Coronary artery (tissue), 2 donors: ENCODE measurements at places on chromosomes 5 and 9.

DNA sequence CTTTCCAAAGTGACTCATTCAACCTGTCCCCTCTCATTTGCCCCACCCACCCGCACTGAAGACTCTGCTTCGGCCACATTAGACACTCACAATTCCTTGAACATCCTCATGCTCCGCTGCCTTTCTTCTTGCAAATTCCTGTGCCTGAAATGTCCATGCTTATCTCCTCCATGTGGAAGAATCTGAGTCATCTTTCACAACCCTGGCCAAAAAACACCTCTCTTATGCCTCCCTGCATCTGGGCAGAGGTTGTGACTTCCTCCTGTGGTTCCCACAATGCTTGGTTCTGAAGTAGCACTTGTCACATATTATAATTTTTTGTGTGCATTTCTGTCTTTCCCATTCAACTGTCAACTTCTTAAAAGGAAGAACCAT lies 238.6 kb downstream of the ENC1 start:
- DNase-seq: no peak

DNA sequence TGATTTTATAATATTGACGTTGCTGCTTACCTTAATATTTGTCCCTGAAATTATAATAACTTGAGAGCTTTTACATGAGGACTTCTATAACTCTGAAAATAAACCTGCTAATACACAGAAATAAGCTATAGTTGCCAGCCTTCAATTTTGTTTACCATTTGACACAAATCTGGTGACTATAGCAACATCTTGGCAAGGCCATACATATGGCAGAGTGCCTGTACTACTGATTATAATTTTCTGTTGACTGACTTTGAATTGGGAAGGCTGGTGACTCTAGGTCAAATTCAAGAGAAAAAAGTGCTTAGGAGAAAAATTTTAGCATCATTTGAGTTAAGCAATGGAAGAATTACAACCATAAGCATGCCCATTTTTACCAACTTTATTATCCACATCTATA lies 581.4 kb upstream of the PTPRD start:
- DNase-seq: no peak

- no peak for DNase-seq
Observed at GRCh38 chr9:134984372-134985265, 66.9 kb upstream of the FCN1 start.

DNA sequence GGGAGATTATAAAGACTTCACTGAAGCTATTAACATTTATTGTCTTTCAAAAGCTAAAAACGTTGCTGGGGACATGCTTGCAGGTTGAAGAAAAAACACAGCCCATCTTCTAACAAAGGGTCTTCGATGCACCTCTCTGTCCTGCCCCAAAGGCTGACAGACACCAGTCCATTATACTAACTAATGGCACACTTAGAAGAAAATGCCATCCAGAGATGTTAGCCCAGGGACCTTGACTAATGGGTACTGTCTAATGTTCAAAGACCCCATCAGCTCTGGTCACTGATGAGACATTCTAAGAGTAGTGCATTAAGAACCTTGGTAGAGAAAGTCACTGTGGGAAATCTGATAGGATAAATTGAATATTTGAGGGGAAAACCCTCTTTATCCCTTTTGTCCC lies 124.9 kb downstream of the EBF1 start:
- no peak for DNase-seq

- no peak for DNase-seq
Observed at GRCh38 chr5:38404667-38405276, 146.4 kb downstream of the EGFLAM start.

GRCh38 chr5:168209997-168210396 lies 81.4 kb upstream of the WWC1 start:
- no peak for DNase-seq

GRCh38 chr9:91532325-91532724 lies 108.7 kb upstream of the NFIL3 start:
- no peak for DNase-seq

GRCh38 chr5:172626031-172626581 lies 15.0 kb upstream of the NEURL1B start:
- DNase-seq: no peak

DNA sequence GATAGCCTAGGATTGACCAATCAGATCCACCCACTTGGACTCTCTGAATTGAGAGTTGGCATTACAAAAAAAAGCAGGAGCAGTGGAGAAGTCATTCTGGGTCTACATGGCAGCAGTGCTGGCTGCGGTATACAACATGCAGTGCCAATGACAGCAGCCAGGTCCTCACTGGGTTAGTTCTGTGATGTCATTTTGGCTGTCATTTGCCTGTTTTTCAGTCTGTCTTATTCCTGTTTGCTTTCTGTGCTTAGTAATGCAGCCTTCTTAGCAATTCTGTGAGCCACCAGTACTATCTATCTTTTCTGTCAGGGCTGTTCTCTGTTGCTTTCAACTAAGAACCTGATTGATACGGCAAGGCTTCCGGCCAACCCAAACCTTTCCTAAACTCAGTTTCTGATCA lies 471.8 kb downstream of the BNC2 start:
- DNase-seq: no peak

GRCh38 chr9:105760053-105760452 lies 65.7 kb downstream of the TMEM38B start:
- DNase-seq: no peak

DNA sequence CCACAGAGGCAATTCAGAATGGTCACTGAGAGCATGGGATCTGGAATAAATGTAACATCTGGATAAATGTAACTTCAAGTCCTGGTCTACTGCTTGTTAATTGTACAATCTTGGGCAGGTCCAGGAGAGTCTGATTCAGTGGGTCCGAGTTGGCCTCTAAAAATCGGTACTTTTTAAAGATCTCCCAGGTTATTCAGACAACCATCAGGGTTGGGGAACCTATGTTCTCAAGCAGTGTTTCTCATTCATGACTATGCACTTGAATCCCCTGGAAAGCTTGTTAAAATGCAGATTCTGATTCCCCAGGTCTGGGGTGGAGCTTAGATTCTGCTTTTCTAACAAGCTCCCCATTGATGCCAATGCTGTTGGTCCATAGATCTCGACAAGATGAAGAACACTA lies 14.8 kb downstream of the ANXA1 start:
- DNase-seq: no peak

- DNase-seq: no peak
Observed at GRCh38 chr9:128286440-128286839, 10.4 kb downstream of the SWI5 start.

DNA sequence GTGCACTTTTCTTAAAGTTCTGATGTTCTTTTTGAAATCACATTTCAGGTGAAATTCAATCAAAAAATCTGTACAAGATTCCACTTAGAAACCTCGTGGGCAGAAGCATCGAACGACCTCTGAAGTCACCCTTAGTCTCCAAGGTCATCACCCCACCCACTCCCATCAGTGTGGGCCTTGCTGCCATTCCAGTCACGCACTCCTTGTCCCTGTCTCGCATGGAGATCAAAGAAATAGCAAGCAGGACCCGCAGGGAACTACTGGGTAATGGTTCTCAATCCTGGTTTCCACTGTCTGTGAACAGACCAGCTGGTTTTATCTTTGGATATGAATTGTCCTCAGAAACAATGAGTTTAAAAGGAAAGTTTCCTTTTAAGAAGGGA lies 8.1 kb upstream of the SLC2A8 start:
- DNase-seq: peak; percentile 52

GRCh38 chr9:70802758-70803436 lies 318.5 kb downstream of the TRPM3 start:
- no peak for DNase-seq

- no peak for DNase-seq
Observed at GRCh38 chr5:102561894-102562760, 63.3 kb upstream of the SLCO6A1 start.

GRCh38 chr5:11540112-11540511 lies 364.1 kb downstream of the CTNND2 start:
- no peak for DNase-seq

- DNase-seq: no peak
Observed at GRCh38 chr5:74516211-74516636, 124.3 kb downstream of the ENC1 start.

DNA sequence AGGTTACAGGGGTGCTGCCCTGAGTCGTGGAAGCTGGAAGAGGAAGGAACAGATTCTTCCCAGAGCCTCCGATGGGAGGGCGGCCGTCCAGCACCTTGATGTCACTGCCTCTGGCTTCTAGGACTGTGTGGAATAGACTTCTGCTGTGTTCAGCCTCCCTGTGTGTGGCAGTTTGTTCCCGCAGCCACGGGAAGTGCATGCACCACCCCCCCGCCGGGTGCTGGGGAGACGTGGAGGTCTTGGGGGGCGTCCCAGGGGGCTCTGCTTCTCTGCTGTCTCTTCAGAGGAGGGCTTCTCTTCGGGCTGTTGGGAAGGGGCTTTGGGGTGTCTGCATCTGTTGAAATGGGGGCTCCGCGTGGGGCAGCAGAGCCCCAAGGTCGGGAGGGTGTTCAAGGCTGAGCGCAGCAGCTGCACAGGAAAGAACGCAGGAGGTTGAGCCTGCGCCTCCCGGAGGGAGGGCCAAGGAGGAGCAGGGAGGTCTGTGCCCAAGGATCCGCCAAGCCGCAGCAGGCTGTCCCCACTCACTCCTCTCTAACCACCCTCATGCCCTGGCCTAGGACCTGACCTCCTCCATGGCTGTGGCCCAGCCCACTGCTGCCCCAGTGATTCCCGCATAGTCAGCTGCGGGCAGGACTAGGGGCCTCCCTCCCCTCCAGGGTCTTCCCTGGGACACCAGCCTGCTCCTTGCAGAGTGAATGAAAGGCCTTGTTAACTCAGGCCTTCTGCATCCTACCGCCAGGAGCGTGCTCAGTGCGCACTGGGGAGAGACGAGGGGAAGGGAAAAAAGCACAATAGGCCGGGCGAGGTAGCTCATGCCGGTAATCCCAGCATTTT lies 45.0 kb downstream of the ROPN1L start:
- DNase-seq: no peak

GRCh38 chr5:142540922-142541422 lies 144.9 kb downstream of the FGF1 start:
- no peak for DNase-seq

DNA sequence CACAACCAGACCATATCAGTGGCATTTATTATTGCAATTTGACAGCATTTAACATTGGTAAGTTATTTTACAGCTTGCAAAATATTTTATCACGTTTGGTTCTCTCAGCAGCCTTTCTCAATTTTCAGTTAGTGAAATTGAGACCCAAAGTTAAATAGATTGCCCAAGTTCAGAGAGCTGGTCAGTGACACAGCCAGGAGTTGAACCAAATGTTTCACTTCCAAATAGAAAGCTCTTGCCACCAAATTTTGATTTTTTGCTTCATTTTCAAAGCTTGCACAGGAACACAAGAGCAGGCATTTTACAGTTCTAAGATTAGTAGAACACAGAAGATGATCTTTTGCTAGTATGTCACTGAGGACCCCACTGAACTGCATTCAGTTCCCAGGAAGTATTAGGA lies 271.5 kb upstream of the C9orf72 start:
- DNase-seq: no peak

DNA sequence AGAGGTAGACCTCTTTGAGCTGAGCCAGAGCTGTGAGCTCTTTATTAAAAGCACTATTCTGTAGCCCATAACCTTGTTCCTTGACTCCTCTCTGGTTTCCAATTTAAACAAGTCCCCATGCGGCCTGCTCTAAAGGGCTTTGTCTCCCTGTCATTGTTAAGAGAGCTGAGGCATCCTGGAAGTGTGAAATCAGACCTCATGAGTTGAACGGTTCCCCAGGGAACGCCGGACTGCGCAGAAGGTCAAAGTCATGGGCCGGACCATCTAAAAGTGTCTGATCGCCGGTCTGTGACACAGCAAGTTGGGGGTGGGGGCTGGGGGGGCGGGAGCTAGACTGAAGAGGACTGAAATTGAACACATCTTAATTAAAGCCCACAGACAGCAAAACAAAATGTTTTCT lies 265.8 kb downstream of the SLF1 start:
- DNase-seq: no peak

DNA sequence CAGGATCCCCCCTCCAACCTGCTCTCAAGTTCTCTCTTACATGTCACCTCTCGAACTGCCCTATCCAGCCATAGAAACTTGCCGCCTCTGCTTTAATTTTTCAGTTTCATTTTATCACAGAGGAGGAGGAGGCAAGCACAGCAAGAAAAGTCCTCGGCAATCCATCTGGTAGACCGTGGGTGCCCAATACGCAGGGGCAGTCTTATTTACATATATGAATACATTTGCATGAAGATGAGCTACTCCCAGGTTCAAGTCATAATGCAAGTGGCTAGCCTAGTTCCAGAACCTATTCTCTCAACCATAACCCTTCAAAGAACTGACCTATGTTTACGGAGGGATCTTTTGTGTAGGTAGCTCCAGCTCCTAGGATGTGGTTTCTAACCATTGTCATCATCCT lies 223.2 kb upstream of the PANK3 start:
- no peak for DNase-seq

DNA sequence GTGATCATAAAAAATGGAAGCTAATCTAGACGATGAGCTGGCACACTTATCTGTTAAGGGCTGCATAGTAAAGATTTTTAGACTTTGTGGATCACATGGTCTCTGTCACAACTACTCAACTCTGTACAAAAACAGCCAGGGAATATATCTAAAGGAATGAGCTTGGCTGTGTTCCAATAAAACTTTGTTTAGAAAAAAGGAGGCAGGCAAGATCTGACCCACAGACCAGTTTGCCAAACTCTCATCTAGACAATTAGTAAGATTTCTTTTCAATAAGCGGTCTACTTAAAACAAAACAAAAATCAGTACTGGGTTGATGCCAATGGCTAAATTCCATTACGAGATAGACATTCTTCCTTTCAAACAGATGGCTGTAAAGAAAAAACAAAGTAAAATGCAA lies 53.0 kb upstream of the RETREG1 start:
- no peak for DNase-seq

GRCh38 chr5:146076455-146076854 lies 28.9 kb downstream of the PLAC8L1 start:
- DNase-seq: no peak
